ENCODE measurements at places on chromosomes 2 and 18.

DNA sequence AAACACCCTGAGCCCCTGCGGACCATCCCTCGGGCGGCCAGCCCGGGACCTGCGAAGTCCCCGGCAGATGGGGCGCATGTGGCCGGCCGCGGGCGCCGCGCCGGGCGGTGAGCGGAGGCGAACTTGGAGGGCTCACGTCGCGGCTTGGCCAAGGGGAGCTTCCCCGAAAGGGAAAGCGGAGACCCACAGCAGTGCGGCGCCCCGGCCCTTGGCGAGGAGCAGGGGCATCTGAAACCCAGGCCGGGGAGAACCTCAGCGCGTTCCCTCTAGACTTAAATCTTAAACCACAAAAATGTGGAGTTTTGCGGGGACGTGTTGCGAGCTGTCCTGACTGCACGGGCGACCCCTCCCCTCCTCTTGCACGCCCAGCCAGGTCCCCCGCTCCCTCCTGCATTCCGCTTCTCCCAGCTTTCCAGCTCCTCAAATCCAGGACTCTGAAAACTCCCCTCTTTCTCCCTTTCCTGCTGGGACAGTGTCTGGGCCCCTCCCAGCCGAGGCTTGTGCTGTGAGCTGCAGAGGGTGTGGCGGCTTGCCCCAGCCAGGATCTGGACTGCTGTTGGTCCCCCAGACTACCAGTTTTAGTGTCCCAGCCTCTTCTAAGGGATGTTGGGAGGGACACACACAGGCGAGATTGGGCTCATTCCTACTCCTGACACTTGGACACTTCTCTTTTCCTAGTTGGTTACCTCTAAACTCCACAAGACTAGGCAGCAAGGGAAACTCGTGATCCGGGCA, 1.3 kb downstream of the FMNL2 start:
- no peak for DNase-seq

GRCh38 chr2:171046048-171046560, 114.6 kb downstream of the TLK1 start:
- no peak for DNase-seq

DNA sequence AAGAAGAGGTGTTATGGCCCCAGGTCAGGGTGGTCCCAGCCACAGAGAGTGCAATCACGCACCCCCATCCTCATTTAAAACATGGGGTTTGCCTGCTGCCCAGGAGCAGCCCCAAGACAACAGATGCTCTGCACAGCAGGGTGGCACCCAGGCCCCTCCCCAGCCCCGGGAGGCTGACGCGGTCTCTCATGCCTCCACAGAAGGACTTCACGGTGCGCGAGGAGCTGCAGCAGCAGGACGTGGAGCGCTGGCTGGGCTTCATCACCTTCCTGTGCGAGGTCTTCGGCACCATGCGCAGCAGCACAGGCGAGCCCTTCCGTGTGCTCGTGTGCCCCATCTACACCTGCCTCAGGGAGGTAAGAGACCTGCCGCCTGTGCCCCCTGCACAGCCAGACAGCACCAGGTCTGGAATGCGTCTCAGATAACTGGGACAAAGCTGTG, 133.7 kb downstream of the SMAD7 start:
- DNase-seq, result no peak

DNA sequence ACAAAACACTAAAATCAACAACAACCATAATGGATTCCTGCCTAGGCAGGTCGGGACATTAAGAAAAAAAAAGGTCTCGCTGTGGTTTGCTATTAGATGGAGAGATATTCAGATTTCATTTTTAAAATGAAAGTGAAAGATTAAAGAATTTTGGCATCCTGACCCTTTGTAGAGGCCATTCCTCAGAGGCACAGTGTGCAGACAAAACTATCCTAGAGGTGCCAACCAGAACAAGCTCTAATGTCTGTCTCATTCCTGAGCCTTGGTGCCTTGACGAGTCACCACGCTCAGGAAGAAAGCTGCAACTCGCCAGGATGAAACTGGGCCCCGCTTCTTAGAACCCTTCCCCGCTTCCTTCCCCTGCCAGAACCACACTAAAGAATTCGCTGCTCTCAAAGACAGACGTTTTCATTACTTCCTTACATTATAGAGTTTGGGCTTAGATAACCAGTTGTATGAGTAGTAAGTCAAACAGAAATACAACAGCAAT, 156.0 kb downstream of the TGIF1 start:
- no peak for DNase-seq

DNA sequence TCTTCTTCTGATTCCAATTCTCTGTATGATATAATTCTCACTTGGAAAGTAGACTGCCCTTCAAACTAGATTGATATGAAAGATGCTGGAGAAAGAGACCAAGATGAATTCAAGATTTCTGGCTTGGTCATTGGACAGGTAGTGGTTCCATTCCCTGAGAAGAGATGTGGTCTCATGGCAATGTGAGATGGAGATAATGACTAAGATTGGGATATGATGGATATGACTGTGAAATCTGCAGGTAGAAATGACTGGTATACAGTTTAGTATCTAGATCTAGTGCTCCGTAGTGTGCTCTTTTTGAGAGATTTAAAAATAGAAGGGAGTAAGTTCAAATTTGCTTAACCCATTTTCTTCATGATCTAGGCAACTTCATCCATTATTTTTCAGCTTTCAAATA, 425.4 kb upstream of the TRIB2 start:
- DNase-seq, result no peak

DNA sequence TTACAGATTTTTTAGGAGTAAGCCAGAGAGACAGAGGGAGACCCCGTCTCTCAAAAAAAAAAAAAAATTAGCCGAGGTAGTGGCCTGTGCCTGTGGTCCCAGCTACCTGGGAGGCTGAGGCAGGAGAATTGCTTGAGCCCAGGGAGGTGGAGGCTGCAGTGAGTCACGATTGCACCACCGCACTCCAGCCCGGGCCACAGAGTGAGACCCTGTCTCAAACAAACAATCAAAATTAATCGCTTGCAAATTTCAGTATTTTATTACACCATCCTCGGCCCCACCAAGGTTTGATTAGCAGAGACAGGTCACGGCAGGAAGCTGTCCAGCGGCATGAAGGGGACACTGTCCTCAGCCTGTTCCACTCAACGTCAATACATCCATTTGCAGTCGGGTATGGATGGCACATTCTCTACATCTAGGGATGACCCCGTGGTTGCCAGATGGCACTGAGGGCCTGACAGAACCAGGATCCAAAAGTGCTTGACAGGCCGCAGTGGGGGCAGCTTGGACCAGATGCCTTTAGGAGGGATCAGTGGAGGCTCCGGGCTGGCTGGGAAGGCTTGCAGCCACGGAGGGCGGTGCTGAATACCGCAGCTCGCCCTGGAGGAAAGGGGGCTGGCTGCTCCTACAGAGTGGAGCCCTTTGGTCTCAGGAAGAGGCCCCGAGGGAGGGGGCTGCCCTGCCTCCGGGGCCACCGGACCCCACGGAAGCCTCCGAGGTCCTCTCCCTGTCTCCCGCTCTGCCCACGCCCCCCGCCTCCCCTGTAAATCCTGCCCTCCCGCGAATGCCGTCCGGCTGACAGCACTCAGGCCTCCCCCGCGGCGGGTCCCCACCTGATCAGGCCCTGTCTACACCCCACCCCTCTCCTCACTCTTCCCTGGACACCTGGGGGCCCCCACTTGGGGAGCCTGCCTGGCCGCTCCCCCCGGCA, 13.1 kb downstream of the ASPRV1 start:
- DNase-seq, result no peak

GRCh38 chr2:185441486-185442005, 297.1 kb upstream of the FSIP2 start:
- DNase-seq, result no peak

DNA sequence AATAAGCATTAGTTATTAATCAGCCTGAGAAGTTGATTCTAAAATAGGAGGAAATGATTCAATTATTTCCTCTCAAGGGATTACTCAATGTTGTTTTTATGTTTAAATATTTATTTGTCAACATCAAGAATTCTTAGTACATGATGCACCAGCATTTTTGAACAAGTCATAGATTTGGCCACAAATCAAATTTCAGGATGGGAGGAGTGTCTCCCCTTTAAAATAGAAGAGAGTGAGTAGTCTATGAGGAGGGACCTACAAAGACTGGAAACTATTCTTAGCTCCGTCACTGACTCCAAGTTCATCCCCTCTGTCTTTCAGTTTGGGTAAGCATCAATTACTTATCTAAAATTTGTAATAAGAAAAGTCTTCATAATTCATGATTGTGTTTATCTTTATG, 18.6 kb upstream of the IL18R1 start:
- no peak for DNase-seq

DNA sequence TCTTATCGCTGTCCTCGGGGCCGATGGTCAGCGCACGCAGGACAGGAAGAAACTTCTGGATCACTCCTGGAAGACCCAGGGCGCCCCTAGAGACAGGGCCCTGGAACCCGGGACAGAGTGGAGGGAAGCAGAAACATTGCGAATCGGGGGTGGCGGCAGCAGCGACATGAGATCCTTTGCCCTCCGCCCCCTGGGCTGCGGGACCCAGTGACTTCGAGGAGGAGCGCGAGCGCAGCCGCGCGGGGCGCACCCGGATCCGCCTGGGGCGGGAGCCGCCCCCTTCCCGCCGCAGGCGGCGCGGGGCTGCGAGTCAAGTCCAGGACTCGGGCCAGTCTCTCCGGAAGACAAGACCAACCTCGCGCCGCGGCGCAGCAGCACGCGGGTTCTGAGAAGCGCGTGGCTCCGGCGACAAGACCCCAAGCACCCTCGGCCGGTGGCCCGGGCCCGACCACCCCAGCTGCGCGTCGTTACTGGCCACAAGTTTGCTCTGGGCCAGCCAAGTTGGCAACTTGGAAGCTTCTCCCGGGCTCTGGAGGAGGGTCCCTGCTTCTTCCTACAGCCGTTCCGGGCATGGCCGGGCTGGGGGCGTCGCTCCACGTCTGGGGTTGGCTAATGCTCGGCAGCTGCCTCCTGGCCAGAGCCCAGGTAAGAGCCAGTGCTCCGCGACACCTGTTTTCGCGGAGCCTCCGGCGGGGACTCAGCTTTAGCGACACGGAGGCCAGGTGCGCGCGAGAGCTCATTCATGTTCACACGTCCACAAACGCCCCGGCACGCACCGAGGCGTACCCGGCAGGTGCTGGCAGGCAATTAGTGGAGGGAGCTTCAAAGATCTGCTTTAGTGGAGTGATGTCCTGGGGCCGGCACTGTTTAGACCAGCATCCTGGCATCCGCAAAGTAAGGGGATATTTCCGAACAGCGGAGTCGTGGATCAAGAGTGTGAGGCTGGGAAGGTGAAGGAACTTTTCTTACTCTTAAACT, at the start of gene PTH2R:
TSS of gene PTH2R (plus strand) at position 319 of the 978 bp plus-strand sequence. CDS start at position 571, 252 bp downstream.
- no peak for DNase-seq

DNA sequence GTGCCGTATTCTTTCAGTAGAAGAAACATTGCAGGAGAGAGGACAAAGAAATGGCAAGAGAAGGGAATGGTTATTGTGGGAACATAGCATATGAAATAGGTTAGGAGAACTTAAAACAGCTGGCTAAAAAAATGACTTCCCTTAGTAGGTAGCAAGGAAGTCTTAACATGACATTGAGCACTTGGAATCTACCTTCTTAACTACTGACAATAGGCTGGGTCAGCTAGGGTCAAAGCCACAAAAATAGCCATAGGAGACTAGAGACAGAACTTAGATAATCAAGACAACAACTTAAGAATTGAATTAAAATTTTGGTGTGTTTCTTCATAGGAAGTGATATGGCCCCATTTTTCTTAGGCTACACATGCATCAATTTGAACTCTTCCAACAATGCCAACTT, 227.9 kb downstream of the TCF4 start:
- no peak for DNase-seq

- DNase-seq, result no peak
These were observed 55.9 kb upstream of the NARS1 start for GRCh38 chr18:57677262-57678211.

DNA sequence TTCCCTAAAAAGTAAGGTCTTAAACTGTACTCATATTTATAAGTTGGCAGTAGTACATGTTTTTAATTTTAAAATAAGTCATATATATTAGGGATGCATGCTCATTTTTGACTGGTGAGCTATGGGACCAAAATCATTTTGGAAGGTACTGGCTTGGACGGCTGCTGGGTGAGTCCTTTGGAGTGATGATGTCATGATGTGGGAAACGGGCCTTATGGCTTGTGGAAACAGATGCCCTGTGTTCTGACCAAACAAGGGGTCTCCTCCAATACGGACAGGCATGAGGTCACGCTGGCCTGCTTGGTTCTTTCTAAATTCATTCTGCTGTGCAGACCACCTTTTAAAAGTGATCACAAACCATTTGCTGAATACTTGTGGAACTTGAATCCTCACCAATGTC, 109.2 kb upstream of the MGAT5 start:
- DNase-seq, result no peak
